ENCODE measurements at places on chromosomes 4 and X. TPM values are rescaled to one million over a fixed set of nuclear protein-coding genes. Genes with fewer than 3 reads are reported as not detected.
A peak's percentile ranks its signal among the peaks of the same experiment; 100 is the strongest.

GRCh38 chrX:31266203-31267076 lies 194.6 kb upstream of the FTHL17 start:
- no peak for DNase-seq

DNA sequence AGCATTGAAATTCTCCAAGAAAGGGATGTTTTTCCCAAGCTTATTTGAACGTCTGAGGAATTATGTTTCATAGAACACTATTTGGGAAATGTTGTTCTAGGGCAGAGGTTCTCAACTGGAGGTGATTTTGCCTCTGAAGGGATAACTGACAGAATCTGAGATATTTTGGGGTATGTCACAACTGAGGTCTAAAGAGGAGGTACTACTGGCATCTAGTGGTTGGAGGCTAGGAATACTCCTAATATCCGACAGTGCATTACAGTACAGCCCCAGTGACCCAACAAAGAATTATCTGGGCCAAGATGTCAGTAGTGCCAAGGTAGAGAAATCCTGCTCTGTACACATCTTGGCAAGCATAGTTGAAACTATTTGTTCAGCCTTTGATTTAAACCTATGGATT lies 6.4 kb downstream of the HSPA4L start:
- no peak for DNase-seq

DNA sequence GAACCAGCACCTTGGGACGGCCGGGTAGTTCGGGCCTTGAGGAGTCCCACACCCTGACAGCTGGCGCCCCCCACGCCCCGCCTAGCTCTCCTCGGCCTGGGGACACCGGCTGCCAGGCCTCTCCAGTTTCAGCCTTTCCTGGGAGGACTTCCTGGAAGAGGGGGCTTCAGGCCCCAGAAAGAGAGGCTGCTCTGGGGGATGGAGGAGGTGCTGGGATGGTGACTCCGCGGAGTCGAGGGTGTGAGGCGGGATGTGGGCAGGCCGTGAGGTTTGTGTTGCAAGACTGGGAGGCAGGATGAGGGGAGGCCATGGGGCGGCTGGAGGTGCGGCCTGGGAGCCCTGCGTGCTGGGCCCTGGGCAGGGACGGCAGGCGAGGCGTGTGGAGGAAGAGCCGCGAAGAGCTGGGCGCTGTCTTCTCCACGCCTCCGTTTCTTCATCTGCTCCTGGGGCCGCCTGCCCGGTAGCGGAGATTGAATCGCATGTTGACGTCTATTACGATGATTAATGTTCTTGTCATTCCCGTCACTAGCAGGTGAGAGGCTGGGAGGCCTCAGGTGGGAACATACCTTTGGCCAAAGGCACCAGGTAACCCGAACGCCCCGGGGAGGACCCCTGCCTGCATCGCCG lies 918 bp upstream of the FGFRL1 start:
- peak; percentile 72 for DNase-seq

GRCh38 chr4:5218376-5219069 lies 167.2 kb downstream of the STK32B start:
- no peak for DNase-seq

GRCh38 chrX:153333266-153333665 lies 687 bp upstream of the ZNF275 start:
- DNase-seq, result peak; percentile 57

GRCh38 chr4:70405765-70406164 lies 8.0 kb downstream of the OPRPN start:
- DNase-seq, result no peak

- no peak for DNase-seq
Observed at GRCh38 chr4:122632396-122633143, 11.7 kb upstream of the IL21 start.

DNA sequence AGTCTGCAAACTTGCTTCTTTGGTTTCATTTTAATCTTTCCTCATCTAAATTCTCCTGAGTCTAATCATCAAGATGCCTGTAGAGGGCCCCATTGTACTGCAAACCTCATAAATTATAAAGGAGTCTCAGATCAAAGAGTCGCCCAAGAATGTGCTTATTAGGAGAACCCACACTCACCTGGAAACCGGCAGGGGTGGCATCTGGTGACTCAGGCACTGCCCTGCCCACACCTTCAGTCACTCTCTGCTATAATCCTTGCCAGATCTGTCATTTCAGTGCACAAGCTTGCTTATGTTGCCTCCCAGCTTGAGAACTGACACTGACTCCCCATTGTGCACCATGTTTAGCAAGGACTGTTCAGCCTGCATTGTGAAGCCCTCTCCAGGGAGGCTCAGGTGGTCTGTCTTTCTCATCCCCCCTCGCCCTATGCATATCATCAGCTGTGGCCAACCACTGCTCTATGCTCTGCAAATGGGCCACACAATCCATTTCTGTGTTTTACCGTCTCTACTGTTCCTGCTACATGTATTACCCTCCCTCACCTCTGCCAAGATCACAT lies 12.4 kb downstream of the EPGN start:
- DNase-seq, result peak; percentile 86

DNA sequence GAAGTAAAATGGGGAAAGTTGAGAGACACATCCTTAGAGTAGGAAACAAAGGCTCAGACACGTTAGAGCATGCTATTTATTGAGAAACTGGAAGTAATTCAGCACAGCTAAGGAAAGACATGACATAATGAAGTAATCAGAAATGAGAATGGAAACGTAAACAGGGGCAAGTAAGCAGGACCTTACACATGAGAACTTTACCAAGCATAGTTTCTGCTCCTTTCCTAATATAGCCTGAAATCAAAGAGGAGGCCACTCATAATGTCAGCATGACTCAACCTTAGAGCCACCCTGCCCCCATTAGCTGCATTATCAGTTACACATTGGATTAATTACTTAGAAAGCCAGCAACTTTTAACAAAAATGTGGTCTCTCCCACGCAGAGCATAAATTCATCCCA lies 558.3 kb upstream of the GRIA3 start:
- peak; percentile 66 for DNase-seq

GRCh38 chr4:106850691-106851090 lies 185.4 kb downstream of the DKK2 start:
- no peak for DNase-seq

GRCh38 chr4:153497091-153497531 lies 31.0 kb downstream of the TMEM131L start:
- peak; percentile 76 for DNase-seq

Gene TCEAL9
- 123 TPM for total RNA-seq

Gene BEND2
- not detected for total RNA-seq

Gene NALF2
- total RNA-seq, result 0.69 TPM

Gene PHKA2
- 6.3 TPM for total RNA-seq
